NCI-H2029 (cell line): ENCODE measurements at places on chromosomes 16 and 17.

GRCh38 chr17:2521257-2521656 is 9.6 kb upstream of the METTL16 start:
- no peak for DNase-seq

GRCh38 chr17:59542960-59543635 is 22.3 kb upstream of the DHX40 start:
- no peak for DNase-seq

DNA sequence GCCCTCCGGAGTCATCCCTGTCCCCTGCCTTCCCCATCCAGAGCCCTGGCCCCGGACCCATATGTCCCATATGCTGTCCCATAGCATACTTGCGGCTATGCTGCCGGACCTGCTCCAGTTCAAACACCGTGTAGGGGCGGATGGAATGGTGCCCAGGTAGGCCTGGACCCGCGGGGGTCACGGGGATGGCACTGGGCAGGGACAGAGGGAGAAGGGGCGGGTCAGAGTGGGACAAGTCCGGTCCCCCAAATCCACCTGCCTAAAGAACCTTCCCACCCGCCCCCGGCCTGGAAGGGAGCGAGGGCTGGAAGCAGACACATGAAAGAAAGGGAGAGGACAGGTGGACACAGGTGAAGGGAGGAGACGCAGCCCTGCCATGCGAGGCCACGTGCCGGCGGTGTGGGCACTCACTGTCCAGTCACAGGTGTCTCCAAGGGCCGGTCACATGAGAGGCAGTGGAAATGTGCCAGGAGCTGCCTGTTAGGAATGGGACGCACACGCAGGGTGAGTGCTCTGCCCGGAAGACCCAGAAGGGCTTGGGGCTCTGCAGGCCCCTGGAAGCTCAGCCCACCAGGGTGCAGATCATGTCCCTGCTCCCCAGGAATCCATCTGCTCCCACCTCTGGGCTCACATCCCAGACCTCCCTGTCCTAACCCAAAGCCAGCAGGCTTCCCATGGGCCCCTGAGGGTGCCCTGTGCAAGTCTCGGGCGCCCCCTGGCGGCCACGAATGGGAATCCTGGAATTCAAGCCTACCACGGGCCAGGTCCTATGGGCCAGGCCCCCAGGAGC is 14.0 kb downstream of the UBALD2 start:
- DNase-seq: peak; percentile 55

DNA sequence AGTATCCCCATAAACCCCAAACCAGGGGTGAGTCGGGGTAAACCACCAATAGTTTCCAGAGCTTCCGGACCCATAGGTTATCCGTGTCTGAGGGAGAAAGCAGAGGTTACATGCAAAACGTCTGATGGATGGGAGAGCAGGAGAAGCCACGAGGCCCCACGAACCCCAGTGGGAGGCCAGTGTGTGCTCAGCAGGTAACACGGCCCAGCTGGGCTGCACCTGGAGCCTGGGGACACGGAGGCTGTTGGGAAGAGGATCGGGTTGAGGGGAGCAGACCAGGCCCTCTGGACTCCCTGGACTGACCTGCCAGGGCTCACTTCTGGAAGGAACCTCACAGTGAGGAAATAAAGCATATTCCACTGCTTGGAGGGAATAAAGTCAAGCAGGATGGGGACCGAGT is 78.1 kb downstream of the SEC14L1 start:
- no peak for DNase-seq

- DNase-seq: no peak
These were observed 2.3 kb upstream of the CCL1 start for GRCh38 chr17:34365340-34365739.

- no peak for DNase-seq
These were observed 6.2 kb downstream of the ECI1 start for GRCh38 chr16:2244926-2245795.
